ENCODE measurements at places on chromosomes 3 and 15.

- DNase-seq: no peak
These were observed 6.9 kb downstream of the ADAMTS17 start for GRCh38 chr15:100334905-100335304.

DNA sequence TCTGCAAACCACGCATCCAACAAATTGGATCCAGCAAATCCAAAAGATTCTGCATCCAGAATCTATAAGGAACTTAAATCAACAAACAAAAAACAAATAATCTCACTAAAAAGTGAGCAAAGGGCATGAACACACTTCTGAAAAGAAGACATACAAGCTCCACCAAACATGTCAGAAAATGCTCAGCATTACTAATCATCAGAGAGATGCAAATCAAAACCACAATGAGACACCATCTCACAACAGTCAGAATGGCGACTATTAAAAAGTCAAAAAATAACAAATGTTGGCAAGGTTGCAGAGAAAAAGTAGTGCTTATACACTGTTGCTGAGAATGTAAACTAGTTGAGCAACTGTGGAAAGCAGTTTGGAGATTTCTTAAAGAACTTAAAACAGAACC, 21.6 kb upstream of the SLC25A36 start:
- DNase-seq: no peak

GRCh38 chr15:39344662-39345141, 236.2 kb upstream of the THBS1 start:
- DNase-seq: no peak

- DNase-seq: no peak
These were observed 76.4 kb downstream of the SPSB4 start for GRCh38 chr3:141127344-141128125.

DNA sequence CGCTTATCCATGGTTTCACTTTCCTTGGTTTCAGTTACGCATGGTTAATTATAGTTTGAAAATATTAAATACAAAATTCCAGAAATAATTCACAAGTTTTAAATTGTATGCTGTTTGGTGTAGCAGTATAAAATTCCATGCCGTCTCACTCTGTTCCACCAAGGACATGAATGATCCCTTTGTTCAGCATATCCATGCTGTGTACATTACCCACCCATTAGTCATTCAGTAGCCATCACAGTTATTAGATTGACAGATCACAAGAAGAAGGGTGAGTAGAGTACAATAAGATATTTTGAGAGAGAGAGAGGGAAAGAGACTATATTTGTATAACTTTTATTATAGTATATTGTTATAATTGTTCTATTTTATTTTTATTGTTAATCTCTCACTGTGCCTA, 535.5 kb downstream of the SQOR start:
- DNase-seq: no peak

Data from CD4-positive, alpha-beta T cell treated with Interleukin-6 at 100 ng/mL for 8 hours (primary cell).